ENCODE measurements at places on chromosomes 3 and 15.

DNA sequence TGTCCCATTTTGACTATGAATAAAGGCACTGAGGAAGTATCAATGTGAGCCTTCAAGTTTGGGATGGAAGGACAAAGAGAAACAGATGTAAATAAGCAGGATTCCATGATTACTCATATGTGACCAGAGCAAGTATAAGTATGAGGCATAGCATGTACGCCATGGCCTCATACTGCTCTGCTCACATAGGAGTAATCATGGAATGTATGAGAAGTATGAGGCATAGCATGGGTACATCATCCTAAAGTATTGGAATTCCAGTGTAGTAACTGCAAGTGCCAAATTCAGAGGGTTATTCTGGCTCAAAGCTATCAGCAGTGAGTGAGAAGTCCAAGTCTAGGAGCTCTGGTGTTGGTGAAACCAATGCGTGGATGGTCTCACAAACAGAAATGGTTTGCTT is 81.2 kb upstream of the WDR72 start:
- no peak for DNase-seq

DNA sequence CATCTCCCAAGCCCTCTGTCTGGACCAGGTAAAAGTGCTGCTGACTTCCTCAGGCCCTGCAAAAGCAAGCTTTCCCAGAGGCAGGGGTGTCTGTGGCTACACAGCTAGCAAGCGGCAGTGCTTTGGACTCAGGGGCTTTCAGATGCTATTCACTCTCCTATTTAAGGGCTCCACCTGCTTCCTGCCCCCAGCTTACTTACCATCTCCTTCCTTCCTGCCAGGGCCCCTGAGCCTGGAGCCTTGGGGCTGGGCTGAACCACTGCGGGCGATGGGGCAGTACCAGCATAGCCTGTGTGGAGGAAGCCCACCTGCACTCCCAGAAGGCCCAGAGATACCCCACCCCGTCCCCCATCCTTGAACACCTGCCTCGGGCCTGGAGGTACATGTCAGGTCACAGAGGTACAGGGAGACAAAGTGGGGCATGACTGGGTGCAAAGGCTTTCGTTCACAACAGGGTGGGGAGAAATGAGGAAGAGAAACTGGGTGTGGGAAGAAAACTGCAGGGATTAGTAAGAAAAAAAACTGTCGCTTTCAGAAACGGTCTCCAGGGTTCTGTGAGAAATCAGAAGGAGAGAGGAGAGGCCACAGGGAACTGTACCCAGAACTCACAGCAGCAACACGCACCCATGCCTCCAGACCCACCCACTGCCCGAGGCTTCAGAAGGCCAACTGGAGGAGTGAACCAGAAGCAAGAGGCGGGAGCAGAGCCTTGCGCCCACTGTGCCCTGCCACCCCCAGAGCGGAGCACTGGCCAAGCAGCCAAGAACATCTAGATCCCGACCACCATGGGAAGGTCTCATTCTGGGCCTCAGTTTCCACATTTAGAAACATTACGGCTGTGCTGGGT is 49.5 kb downstream of the CCDC12 start:
- no peak for DNase-seq

GRCh38 chr3:133965013-133965570 is 64.6 kb downstream of the SLCO2A1 start:
- no peak for DNase-seq

GRCh38 chr3:53026382-53027162 is 19.3 kb downstream of the SFMBT1 start:
- no peak for DNase-seq

DNA sequence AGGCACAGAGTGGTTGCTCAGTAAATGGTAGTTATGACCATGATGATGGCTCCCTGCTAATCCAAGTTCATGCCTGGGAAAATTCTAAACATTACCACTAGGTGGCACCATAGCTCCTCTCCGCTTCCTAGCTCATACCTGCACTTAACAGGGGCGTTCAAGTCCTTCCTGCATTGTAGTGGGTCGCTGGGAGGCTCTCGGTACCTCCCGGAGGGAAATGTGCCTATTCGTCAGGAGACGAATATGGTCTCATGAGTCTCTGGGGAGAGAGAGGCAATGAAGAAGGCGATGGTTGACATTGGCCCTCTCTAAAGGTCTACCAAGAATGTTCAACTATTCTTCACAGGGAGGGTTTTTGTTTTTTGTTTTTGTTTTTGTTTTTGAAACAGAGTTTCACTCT is 10.9 kb downstream of the MESP1 start:
- no peak for DNase-seq

DNA sequence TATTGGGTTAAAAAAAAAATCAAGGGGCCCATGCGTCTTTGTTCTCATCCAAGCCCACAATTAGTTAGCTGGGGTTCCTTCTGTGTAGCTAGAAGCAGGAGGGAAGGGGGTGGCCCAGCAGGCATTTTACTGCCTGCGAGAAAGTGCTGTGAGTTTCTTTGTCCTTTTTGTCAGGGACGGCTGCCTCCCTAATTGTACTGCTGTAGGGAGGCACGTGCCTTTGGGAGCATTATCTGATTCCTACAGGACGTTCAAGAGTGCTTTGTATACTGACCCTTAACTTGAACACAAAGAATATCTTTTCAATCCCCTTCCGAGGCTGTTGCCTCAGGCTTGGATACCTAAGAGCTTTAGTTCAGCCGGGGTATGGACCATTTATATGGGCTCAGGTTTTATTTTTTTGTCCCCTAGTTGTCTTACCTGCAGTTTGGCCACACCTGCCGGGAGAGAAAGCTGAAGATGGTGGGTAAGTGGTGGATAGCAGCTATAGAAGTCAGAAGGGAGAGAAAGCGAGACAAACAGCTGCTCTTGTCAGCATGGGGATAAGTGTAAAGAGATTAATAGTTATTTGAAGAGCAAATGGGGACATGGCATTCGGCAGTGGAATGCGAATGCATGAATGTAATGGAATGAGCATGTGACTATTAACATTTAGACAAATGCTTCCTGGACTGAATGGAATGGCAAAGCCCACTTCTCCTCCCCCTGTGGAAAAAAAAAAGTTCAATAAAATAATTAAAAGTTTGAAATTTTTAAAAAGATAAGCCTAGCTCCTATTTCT is 175.2 kb downstream of the TP63 start:
- DNase-seq = peak; percentile 29

- peak; percentile 59 for DNase-seq
Measured at GRCh38 chr3:88986834-88987233, 120.6 kb upstream of the EPHA3 start.

- DNase-seq = peak; percentile 10
Measured at GRCh38 chr3:192772240-192772894, 45.0 kb upstream of the FGF12 start.

DNA sequence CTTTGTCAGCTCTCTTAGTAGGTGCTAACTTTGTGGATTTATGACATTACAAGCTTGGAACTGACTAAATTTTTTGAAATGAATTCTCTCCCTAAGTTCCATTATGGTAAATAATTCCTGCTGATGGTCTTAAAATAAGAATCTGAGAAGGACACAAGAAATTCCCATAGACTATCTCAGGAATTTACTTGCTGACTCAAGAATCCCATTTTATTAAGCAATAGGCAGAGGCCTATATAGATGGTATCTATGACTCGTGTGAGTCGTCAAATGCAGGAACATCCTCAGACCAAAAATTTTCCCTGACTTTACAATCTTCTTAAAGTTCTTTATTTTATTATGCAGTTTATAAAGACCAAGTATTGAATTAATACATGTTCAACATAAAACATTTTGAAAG is 30.7 kb upstream of the CBLB start:
- DNase-seq = peak; percentile 71

GRCh38 chr3:80655216-80655615 is 887.4 kb upstream of the ROBO1 start:
- no peak for DNase-seq

GRCh38 chr3:86239946-86240345 is 751.0 kb downstream of the VGLL3 start:
- DNase-seq = no peak

- no peak for DNase-seq
Measured at GRCh38 chr3:122555275-122556071, 8.6 kb downstream of the PARP9 start.

GRCh38 chr3:12449889-12450682 is 34.2 kb upstream of the TSEN2 start:
- no peak for DNase-seq

- no peak for DNase-seq
Measured at GRCh38 chr3:10444511-10444910, 60.9 kb downstream of the ATP2B2 start.

DNA sequence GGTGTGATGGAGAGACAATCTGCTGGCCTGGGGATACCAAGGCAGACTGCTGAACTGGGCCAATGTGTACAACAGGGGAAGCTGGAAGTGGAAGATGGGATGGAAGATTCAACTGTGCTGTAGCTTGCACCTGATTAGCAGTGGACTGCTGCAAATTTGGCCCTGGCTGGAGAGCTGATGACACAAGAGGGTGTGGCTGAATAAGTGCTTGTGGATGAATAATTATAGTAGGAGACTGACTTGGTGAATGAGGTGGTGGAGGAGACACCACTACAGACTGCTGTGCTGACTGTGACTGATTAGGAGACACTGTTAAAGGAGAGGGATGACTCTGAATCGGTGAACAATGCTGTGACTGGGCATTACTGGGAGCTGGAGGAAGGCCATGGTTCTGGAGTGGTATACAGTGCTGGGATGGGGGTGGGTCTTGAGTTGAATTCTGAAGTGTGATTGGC is 52.5 kb downstream of the PHC3 start:
- DNase-seq = no peak

- no peak for DNase-seq
Measured at GRCh38 chr3:162213956-162214355, 717.3 kb downstream of the OTOL1 start.

GRCh38 chr3:168157903-168158302 is 62.2 kb upstream of the GOLIM4 start:
- DNase-seq = no peak

- DNase-seq = no peak
Measured at GRCh38 chr3:17356585-17356984, 385.8 kb downstream of the TBC1D5 start.

DNA sequence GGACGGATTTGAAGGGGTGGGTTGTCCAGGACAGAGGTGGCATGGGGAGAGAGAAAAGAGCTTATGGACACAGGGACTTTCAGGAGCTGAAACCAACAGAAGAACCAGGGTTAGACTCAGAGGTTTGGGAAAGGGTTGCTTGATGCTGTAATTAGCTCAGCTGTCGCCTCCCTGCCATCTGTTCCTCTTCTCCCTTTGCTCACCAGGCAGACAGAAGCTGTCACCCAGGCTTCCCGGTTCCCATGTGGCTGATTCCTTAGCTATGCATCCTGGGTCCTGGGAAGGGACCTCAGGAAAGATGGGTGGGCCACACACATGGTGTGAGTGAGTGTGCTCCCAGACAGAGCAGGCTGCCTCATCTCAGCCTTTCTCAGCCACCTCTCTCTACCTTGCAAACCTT is 14.1 kb downstream of the PTPN23 start:
- no peak for DNase-seq

DNA sequence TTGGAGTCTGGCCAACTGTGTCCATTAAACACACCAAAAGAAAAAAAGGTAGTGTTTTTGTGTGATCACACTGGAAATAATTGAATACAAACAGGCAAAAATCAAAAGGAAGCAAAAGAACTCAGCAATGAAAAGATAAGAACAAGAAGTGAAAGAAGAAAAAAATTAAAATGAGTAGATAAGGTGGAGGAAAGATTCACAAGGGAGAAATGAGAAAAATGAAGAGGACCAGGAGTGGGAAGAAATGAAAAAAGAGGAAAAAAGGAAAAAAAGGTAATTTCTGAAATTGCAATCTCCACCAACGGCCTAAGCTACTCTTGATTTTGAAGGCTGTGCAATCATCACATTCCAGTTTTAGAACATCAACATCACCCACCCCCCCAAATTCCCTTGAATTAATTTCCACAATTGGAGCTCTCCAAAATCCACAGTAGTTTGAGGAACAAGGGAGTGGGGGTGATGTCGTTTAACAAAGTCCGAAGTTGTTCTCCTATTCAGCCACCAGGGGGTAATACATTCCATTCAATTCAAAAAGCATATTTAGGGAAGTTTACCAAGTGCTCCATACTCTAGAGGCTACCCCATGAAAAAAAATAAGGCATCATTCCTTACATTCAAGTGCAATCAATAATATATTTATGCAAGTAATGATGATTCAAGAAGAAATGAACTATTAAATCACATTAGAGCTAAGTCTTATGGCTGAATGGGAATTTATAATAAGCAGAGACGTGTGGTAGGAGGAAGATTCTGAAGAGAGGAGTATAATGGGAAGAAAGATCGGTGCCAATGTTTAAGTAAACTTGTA is 37.4 kb downstream of the ZNF860 start:
- no peak for DNase-seq

GRCh38 chr15:95681836-95682544 is 648.5 kb upstream of the NR2F2 start:
- no peak for DNase-seq

DNA sequence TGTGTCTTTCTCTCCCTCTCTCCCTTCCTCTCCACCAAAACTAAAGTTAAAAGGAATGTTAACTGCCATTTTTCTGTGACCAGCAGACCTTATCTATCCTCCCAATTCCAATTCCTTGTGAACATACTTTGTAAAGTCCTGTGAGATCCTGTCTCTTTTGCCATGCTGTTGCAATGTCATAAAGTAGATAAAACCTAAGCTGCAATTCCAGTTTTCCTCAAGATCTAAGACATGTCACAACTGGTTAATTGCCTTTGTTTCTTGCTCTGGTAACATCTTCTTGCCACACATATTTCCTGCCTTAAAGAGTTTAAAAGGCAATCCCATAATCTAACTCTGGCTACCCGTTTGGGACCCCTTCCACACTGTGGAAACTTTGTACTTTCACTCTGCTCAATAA is 188.7 kb downstream of the PYDC2 start:
- no peak for DNase-seq

DNA sequence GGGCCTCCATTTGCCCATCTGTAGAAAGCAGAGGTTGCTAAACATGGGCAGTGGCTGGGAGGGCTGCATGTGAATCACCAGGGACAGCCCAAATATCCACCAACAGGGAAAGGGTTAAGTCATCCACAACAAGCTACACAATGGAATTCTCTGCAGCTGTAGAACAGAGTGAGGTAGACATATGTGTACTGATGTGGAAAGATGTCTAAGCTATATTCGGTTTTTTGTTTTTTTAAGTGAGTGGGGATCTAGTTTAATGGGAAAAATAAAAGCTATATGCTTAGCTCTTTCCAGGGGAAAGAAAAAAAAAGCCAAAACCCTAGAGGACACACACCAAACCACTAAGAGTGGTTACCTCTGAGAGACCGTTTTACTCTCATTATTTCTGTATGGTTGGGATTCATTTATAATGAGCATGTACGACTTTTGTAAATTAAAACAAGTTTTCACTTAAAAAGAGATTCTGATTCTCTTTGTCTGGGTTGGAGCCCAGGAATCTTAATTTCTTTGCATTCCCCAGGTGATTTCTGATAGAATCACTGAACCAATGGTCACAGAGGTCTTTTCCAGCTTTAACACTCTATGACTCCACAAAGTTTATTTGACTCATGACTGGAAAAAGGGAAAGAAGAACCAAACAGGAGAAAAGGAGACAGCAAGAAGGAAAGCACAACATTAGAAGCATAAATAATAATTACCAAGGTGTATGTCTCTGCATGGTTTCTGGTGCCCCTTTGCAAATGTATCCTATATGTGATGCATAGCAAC is 19.1 kb downstream of the CRABP1 start:
- DNase-seq = no peak
